ENCODE measurements at places on chromosomes 11 and 22.

DNA sequence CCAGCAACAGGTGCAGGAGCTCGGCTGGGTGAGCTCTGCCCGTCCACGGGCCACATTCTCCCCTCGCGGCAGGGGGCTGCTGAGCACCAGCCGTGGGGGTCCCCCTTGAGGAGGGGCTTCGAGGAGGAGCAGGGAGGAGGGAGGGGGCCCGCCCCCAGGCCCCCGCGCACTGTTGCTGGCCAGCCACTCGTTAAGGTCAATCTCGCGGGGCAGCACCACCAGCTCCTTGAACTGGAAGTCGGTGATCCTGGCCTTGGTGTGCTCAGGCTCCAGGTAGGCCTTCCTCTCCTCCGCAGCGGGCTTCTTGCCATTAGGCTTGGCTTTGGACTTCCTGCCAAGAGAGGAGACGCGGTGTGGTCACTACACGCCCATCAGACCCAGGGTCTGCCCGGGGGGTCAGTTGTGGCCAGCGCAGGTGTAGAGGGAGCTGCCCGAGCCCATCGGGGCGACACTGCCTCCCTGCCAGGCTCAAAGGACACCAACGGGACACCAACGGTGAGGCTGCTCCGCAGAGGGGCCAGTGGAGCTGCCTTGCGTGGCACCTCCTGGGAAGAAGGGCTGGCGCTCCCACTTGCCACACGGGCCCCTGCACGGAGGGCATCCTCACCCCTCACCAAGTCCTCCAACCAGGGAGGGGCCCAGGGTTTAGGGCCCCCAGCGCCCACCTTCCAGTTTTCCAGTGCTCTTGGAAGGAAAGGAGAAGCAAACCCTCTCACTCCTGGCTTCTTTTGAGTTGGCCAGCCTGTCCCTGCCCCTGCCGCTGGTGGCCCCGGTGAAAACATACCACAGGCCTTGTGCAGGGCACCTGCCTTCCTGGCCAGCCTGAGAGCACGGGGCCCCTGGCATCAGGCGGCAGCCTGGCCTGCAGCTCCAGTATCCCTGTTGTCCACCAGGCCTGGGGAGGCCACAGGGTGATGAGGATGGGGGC is 5.8 kb downstream of the MOB2 start:
- DNase-seq = no peak

DNA sequence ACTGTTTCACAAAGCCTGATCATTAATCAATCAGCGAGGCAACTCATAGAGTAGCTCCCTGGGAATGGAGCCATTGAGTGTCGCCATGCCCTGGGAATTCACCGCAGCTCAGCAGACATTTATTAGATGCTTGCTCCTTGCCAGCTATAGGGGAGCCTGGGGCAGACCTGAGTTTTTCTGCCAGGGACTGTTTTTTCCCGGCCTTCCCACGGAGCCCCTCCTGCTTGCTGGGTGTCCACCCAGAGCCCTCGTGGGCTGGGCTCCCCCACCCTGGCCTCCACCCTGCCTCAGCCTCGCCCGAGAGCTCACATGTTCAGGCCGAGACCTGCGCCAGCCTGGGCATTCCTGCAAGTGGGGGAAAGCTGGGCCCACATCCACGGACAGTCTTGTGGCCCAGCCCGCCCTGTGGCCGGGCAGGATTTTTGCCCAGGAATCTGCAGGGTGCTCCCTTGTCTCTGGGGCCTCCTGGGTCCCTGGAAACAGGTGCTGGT is 64.9 kb downstream of the SMIM38 start:
- DNase-seq = no peak

DNA sequence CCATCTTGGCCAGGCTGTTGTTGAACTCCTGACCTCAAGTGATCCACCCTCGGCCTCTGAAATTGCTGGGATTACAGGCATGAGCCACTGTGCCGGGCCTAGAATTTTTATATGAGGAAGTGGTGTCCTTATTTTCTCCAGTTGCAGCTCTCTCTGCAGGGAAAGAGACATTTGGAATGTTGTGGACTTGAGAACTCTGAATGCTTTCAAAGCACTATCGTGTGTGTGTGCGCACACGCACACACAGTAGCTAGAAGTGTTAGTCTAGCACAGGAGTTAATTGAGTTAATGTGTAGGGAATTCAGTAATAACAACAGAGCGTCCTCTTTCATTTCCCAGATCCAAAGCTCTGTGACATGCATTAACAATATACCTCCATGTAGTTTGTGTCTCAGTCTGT is 164.0 kb upstream of the RASSF10 start:
- no peak for DNase-seq

DNA sequence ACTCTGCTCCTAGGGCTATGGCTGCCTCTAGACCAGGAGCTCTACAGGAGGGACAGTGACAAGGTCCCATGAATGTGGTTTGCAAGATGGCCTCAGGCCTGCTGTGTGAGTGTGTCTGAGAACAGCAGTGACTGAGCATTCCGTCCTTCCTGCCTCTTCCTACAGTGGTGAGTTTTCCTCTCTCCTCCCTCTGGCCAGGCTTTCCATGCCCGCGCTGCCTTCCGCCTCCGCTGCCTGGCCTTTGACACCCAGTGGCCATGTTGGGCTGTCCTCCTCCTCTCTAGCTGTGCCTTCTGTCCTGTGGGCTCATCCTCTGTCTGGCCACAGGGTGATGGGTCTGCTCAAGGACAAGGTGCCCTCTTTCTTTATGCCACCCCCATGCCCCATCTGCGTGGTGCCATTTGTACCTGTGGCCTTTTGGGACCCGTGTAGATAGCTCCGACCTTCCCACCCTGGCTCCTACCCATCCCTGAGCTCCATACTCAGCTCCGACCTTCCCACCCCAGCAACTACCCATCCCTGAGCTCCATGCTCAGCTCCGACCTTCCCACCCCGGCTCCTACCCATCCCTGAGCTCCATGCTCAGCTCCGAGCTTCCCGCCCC is 970.4 kb downstream of the BRD1 start:
- no peak for DNase-seq

GRCh38 chr22:47776329-47776728 is 1013.9 kb downstream of the TBC1D22A start:
- no peak for DNase-seq

DNA sequence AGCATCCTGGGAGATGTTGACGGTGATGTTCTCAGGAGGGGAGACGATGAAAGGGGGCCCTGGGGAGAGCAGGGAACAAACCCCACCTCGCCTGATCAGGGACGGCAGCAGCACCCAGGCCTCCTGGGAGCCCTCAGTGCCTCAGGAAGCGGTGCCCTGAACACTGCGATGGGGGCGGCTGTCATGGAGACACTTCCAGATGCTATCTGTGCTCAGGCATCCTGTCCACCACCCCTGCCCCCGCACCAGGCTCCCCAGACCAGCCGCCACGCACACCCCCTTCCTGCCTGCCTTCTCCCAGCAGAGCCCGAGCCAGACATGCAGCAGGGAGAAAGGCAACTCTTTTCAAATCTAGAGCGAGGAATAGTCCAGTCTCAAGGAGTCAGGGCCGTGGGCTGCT is 20.6 kb downstream of the IGSF9B start:
- no peak for DNase-seq

GRCh38 chr11:114678125-114679036 is at the start of gene NXPE2:
TSS of gene NXPE2 (plus strand) at chr11:114678527. CDS start at chr11:114678576, 49 bp downstream.
- no peak for DNase-seq

DNA sequence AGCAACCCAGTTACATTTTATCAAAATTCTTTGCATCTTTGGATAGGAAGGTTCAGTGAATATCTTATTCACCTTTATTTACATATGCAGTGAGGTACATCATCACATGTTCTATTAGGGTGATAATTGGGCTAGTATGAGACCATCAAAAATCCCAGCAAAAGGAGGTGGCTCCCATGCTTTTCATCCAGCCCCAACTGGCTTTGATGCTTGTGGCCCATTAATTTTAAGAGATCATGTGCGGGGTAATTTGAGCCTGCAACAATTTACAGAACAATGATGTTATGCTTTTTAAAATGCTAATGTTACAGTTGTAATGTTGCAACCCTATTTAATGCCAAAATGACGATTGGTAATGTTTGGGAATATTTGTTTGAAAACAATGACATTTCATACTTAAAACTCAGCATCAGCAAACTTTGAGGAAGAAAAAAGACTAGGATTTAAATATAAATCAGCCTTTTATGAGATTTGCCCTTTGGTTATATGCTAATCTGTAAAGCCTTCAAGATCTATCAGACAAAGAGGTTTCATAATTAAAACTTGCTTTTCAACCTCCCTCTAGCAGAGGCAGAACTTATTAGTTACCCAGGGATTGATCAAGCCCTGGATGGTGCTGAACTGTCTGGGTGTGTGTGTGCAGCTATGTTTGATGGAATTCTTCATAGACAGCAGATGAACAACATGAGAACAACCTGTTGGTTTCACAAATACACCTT is 183.5 kb upstream of the SORL1-AS1 start:
- DNase-seq = no peak

- DNase-seq = no peak
Measured at GRCh38 chr11:61042961-61043540, 59.2 kb upstream of the CD5 start.

DNA sequence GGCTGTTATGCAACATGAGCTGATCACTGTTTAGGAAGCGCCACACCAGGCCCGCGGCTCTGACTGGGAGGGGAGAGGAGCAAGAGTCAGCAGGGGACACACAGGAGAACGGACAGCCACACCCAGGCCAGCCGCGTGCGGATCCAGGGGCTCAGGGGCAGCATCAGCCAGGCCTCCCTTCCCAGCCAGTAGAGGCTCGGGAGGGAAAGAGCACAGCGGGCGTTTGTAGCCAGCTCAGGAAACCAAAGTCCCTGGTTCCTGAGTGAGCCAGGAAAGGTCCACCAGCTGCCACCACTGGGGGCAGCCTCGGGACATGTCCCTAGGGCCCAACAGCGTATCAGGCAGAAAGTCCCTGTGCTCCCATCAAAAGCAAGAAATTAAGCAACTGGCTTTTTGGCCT is 71.8 kb upstream of the PITPNB start:
- DNase-seq = no peak

- DNase-seq = no peak
Measured at GRCh38 chr11:110074499-110074898, 18.7 kb upstream of the ZC3H12C start.

DNA sequence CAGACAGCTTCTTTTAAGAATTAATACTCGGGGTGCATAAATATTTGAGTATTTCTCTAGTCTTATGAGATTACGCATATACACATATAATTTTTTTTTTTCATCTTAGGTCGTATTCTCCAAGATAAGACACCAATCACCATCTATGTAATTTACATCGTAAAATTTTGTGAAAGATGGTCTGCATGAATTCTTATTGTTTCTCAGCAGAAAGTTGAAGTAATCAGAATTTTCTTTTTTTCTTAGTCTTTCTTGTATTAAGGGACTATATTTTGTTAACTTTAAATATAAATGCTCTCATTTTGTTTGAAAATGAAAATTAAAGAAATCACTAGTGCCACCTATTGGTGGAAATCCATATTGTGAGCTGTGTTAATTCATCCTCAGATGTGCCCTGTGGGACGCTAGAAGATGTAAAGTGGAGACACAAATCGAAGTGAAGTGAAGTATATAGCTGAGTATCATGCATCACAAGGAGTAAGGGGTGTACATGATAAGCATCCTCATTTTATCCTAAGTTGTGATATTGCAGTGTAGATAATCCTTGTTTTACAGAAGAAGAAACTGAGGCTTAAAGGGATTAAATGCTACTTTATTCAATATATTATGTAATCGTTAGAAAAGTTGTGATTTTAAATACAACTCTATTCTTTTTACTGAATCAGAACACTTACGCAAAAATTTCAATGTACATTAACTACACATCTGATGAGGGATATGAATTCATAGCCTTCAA is 2084.3 kb downstream of the LRRC4C start:
- DNase-seq = no peak

- peak; percentile 21 for DNase-seq
Measured at GRCh38 chr11:114059278-114059983, at the start of gene ZBTB16. TSS of gene ZBTB16 (plus strand) at chr11:114059711. CDS start at chr11:114063301, 3,590 bp downstream.

- DNase-seq = no peak
Measured at GRCh38 chr11:13278609-13279486, 1.3 kb downstream of the BMAL1 start.

DNA sequence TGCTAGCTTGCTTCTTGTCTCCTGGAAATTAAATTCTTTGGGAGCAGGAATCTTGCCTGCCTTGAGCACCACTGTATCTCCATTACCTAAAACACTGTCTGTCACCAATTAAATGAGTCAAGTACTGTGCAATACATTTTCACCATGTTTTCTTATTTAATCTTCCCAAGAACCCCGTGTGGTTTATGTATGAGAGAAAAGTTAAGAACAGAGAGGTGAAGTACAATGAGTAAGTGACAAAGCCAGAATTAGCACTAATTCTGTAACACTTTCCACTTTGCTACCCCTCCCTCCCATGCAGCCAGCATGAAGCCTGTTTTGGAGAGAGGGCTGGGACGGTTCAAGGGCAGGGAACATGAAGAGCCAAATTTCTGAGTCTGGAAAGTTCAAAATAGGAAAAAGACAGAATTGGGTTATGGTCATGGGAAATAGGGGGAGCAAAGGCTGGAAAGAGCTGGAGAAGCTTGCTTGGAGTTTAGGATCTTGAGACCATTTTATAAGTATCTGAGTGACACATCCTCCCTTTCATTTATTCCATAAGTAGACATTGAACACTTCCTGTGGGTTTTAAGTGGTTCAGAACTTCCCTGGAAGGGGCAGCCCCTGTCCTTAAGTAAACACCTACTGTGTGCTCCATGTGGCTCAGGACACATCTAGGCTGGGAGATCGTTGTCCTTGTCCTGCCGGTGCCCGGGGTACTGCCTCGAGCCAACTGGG is 60.5 kb upstream of the CHST1 start:
- no peak for DNase-seq

DNA sequence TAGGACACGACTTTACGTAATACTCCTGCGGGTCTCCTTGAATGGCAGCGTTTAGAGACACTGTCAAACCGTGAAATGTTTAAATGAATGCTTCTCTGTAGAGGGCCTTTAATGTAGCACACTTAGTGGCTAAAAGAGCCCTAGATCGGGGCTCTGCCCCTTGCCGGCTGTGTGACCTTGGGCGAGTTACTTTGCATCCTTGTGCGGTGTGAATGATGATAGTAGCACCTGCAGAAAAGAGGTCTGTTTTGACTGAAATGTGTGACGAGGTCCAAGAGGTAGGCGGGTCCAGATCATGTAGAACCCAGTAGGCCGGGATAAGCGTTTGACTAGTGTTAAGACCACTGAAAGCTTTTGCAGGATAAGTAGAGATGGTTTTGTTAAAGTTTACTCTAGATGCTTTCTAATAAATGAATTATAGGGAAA is 866 bp downstream of the MED17 start:
- DNase-seq = no peak

DNA sequence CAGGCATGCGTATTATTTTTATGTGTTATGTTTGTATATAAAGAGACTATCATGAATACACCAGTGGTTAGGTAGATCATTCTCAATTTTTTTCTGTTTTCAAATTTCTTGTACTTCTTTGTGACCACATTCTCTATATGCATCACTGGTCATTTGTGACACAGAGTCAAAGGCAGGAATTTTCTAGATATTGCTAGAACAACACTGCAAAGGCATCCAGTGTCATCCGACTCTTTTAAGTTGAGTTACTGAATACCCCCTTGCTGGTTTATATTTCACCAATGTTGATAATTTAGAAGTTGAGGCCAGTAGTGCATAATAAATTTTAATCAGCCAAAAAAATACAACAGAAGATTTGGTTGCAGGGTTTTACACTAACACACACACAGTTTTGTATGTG is 351.8 kb downstream of the CASP12 start:
- no peak for DNase-seq
